ENCODE measurements at places on chromosomes 3 and 15.

- DNase-seq, result no peak
These were observed 3.1 kb downstream of the ABHD14B start for GRCh38 chr3:51970606-51971300.

DNA sequence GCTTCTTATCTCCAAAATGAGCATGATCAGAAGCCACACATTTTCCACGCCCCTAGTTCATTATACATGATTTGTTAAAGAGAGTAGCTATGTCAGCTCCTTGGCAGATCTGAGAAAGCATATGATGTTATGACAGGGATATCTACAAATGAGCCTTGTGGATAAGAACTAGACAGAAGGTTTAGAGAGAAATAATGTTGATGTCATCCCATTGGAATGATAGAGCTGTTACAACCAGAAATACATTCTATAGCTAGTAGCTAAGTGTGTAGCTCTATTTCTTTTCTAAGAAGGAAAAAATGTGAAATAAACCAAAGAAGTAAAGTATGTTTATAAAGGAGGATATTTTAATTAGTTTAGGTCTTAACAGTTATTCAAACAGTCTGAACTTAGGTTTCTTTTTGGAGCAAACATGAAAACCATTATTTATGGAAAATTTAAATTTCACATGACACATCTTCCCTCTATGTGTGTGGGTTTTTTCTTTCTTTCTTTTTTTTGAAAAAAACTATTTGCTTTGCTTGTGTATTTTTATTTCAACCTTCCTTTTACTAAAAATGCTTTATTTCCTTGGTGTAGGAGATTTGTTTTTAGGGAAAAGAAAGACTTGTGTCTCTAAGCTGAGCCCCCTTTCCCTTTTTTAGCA, 167.7 kb downstream of the GHSR start:
- no peak for DNase-seq

GRCh38 chr3:30664459-30664858, 58.1 kb downstream of the TGFBR2 start:
- DNase-seq, result no peak

DNA sequence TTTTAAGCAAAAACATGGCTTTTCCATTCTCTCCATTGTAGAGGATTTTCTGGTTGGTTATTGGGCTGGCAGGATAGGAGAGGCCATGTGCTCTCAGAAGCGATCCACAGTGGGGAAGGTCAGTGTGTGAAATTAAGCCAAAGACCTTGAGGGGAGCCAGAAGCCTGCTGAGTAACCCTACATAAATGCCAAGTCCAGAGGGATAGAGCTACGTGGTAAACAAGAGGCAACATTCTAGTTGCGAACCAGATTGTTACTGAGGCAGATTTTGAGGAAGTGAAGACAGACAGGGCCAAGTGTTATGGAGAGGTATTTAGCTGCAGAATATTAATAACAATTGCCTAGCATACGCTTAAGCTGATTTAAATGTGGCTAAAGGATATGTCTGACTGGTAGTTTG, 592.8 kb upstream of the GBE1 start:
- no peak for DNase-seq

- DNase-seq, result no peak
These were observed 105.2 kb upstream of the DPPA4 start for GRCh38 chr3:109442531-109442930.

DNA sequence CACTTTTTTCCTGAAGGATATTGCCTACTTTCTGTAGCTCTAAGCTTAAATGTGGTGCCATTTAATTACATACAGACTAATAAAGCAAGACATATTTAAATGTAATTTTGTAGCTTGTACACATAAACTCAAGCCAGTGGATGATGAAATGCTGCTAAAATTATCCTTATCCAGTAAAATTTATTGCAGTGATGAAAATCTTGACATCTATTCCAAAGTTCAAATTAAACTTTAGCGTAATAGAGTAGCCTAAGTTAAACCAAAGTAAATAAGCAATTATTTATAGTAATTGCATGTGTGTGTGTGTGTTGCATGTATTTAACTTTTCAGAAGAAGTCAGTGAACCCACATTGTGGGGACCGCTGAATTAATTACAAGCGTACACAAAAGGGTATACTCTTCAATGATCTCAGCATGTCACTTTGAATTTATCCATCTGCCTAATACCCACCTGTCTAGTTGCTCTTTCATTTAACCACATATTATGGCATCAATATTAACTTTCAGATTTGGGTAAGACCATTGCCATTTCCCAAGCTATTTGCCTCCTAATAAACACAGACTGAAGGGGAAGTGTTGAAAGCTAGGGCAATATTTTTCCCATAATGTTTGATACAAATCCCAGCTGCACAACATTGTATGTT, 85.0 kb downstream of the MECOM start:
- no peak for DNase-seq

DNA sequence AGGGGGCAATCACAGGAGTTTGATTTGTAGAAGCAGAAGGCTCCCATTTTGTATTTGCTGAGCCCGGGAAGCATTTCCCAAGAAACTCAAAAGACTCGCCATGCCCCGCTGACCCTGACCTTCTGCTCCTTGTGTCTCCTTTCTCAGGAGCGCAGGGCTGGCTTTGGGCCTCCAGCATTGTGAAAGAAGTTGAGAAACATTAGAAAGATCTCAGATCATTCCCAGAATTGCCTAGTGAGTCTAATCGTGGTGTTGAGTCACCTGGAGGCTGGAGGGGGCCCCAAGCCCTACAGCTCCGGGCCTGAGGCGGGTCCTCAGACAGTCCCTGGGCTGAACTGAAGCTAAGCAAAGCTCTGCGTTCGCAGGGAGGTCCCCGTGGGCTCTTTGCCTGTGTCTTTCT, 10.9 kb upstream of the PIGZ start:
- no peak for DNase-seq

DNA sequence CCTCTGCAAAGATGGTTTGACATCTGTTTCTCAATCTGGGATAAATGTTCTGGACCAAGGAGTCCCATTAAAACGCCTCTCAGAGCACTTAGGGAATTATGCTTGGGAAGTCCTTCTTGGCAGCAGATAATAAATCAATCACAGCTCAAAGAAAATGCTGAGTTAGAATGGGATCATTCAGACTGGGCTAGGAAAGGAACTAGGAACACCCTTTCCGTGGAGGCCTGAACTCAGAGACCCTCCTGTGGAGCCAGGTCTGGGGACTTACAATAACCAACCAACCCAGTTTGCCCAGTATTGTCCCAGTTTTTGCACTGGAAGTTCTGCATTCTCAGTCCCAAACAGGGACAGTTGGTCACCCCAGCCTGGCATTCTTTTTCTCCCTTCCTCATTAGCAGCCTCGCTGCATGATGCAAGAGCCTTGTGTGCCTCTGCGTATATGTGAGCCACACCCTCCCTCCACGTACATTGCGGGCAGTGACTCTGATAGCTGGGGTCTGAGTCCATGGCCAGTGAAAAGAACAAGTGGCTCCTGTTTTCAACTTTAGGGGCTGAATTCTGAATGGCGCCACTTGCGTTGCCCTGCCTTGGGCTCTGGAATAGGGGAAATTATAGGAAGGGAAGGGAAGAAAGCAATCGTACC, 88.7 kb downstream of the SEMA5B start:
- DNase-seq, result no peak
